NCI-H187 (cell line): ENCODE measurements at places on chromosomes 4 and X.

DNA sequence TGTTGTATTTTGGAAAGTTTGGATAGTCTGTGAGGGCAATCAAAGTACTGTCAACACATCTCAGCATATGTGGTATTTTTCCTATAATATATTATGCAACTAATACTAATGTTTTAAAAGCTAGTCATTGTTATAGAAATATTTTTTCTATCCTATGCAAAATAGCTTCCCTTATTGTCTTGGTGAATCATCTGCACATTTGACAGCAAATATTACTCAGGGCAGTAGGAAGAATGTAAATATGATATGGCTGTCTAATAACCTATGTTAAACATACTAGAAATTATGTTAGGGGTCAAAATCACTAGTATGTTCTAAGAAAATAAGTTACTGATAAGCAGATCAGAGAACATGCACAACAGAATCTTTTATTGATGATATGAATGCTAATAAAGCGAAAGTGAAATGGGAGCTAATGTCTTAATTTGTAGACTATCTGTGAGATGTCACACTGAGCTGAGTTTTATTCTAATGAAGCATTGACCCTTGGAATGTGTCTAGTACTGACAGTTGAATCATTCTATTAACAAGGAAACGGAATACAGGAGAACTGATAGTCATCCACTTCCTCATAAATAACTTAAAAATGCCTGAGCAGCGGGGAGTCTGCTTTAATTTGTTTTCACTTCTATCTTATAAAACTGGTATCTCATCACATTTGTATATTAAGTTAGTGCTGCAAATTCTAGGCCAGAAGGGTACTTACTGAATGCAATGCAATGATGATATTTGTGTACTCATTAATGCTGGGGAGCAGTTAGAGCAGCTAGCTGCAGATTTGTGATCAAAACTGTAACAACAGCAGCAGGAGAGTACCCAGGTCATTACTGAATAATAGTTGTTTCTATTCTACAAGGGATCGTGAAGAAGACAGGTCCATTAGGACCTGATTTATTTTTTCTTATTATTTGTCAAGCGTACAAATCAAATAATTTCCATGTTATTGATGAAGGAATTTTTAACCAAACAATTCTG is 440.3 kb upstream of the AADAT start:
- DNase-seq: no peak

GRCh38 chr4:83285055-83285407 is 433 bp upstream of the COQ2 start:
- no peak for DNase-seq

GRCh38 chrX:46140272-46140671 is 404.9 kb downstream of the ZNF674 start:
- no peak for DNase-seq

DNA sequence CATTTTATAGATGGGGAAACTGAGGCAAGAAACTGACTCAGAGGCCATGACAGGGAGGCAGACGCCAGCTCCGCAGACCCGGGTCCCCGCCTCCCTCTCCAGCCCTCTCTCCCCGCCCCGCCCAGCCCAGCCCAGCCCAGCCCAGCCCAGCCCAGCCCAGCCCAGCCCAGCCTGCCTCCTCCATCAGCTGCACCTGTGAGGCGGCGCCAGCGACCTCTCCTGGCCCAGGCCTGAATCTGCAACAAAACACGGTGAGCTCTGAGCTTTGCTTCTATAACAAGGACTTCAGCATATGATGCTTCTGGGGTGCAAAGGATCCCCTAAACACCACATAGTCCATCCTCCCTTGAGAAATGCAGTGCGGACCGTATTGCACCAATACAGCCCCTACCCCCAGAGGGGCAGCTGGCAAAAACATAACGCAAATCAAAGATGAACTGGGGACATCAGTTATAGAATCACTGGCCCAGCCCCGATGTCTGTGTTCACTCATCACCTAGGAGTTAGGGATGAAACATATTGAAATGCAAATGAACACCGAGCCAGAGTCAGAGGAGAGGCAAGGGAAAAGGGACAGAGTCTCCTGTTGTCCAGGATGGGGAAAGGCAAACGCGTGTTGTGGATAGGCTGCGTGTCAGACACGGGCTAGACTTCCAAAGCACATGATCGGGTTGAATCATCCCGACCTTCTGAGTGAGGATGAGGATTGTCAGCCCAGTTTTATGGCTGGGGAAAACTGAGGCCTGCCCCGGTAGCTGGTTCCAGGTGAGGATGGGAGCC is 216.1 kb upstream of the PSAPL1 start:
- no peak for DNase-seq

DNA sequence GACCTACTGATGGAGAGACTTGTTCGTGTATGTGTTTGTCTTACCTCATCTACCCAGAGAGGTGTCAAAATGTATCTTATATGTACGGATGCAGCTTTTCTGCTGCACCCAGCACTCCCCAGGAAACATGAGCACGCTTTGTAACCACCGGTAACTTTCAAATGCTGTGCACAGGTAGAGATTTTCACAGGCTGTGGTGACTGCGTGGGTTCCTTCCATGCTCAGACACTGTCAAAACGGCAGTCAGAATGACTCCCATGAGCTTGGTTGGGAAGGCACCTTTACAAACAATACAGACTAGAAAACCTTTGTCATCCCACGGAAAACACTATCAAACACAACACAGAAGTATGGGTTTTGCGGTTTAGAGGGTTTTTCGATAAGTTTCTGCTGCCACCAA is 28.2 kb downstream of the F11 start:
- no peak for DNase-seq

DNA sequence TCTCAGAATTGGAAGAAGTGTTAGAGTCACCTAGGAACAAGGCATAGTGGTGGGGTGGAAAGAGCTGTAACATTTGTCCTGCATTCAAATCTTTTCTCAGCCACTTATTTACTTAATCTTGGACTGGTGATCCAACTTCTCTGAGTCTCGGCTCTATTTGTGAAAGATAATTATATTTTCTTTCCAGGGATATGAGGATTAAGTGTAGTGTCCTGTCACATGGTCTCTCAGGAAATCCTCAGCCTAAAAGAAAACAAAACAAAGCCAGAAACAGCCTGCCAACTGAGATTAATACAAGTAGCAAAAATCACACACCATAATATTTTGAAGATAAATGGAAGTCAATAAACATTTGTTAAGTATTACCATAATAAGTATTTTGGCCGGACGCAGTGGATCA is 33.3 kb upstream of the ETNPPL start:
- DNase-seq: no peak
